ENCODE measurements at places on chromosomes 5 and 9. TPM values are rescaled to one million over a fixed set of nuclear protein-coding genes. Genes with fewer than 3 reads are reported as not detected.

The CDO1 gene
- total RNA-seq: 21.1 TPM

GRCh38 chr5:1673042-1673677 lies 126.5 kb downstream of the MRPL36 start:
- DNase-seq: no peak

GRCh38 chr9:135714242-135715055 lies 12.5 kb downstream of the KCNT1 start:
- DNase-seq: no peak

DNA sequence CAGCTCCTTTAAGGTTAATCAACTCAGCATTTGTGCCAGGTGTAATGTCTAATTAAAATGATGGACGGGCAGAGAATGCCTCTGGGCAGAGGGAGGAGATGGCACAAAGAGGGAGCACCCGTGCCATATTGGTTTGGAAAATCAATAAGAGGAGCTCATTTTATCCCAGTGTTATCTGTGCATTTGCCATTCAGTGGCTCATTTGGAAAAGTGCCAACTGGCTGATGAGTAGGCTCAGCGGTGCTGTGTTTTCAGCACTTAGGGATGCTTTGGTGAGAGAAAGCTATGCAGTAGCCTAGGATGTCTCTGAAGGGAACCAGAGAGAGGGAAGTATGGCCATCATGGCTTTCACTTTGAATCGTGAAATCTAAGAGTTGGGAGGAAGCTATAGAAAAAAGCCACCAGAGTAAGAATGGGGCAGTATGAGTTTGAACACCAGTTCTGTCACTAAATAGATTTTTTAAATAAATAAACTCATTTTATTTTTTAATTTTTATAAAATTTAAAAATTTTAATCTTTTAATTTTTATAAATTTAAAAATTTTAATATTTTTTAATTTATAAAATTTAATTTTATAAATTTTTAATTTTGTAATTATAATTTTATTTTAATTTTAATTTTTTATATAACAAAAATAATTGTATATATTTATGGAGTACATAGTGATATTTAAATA lies 472.8 kb downstream of the BRINP1 start:
- no peak for DNase-seq

DNA sequence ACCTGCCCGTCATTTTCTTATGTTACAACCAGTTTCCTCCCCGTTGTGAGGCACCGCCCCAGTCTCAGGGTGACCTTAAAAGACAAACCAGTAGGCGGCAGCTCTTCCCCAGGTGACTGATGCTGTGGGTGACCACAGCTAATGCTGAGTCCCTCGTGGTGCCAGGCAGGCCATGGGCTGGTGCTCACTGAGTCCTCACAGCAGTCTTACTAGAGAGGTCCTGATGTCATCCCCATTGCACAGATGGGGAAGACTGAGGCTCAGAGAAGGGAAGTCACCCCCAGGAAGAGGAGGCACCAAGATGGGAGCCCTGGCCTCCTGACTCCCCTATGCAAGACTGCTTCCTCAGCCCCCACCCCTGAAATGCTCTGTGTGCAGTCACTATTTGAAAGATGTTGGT lies 978 bp downstream of the CFAP157 start:
- no peak for DNase-seq

- no peak for DNase-seq
These were observed 33.4 kb upstream of the TNFAIP8 start for GRCh38 chr5:119322312-119322947.

DNA sequence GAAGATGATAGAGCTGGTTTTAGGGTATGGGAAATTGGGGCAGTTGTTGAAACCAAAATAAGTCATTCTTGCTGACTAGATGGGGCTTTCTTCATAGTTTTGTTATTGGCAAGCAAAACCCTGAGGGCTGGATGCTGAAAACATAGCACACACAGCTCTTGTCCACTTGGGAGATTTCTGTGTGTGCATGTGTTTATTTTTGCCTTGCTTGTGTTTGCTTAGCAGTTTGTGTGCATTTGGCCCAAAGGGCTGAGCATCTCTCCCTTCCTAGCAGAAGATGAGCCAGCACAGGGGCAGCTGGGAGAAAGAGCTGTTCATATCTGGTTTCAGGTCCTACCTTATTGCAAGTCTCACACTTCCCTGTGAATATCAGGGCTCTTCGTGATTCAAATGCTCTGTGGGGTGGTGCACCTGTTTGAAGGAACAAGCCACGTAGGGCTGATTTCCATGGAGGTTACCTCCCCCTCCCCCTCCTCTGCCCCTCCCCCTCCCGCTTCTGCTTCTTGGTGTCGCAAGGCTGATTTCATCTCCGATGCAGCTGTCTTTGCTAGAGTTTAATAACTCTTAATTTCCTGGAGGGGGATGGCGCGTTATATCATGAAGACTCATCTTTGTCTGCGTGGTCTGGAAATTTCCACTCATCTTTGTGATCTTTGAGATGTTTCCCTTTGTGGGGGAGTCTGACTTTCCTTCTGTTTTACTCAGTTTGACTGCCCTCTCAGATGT lies 296.5 kb downstream of the ARHGAP26 start:
- DNase-seq: no peak

DNA sequence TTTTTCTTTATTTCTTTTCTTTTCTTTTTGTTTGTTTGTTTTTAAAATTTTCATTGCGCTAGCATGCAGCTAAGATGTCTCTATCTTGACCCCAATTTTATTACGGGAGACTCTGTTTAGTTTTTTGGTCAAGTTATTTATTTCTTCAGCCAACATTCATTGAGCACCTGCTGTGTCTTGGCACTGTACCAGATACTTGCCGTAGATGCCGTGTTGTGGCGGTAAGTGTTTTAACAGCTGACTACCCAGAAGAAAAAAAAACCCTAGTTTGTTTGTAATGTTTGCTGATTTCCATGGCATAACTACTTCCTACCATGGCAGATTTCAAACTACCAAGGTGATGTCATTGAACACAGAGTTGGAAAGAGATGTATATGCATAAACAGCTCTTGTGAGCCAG lies 65.0 kb downstream of the UGCG start:
- DNase-seq: no peak

DNA sequence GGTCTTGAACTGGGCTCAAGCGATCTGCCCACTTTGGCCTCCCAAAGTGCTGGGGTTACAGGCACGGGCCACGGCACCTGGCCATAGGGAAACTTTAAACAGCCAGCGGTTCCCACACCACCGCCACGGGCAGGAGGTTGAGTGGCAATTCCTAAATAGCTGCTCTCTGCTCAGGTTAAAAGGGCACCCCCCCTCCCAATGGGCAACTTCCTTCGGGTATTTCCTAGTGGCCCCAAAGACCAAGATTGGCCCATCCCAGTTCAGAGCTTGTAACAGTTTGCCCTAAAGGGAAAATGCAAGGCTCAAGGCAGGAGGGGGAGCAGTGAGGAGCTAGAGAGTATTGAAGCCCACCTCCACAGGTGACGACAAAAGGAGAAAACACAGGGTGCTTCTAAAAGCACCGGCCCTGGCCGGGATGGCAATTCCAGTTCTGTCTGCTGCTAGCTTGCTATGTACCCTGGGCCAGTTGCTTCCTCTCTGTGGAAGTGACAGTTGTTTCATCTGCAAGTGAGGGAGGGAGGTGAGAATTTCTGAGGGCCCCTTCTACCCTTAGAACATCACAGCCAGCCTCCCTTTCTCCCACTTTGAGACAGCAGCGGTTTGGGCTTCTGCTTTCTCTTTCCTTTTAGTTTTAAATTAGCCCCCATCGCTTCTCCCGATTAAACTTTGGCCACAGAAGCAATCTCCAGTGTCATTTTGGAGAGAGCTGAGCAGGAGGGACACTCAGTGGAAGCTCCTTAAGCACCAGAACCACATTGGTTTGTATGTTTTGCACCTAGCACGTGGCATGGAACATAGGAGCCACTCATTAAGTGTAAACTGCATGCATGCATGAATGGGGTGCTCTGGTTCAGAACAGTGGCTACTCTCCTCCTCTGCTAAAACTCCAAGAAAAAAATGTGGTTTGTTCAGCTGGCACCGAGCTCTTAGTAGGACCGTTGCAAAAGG lies 17.3 kb upstream of the TNIP1 start:
- no peak for DNase-seq

GRCh38 chr9:68778635-68779034 lies 73.6 kb downstream of the PIP5K1B start:
- DNase-seq: no peak

DNA sequence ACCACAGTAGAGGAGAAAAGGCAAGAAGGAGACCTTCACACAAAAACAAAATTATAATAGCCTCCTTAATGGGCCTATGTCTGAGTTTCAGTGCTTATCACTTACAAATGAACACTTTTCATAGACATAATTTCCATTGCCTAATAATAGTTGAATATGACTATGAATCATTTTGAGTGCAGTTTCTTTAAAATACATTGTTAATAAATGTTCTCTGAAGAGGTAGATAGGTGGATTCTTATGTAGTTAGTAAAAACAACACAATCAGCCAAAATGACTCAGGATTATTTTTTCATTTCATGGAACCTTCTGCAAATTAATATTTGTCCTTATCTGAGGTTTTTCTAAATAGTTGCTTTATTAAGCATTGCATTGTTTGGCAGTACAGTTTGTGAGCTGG lies 45.6 kb downstream of the DAPK1 start:
- no peak for DNase-seq

- DNase-seq: no peak
These were observed 23.4 kb upstream of the MAMDC2 start for GRCh38 chr9:70020217-70020616.

DNA sequence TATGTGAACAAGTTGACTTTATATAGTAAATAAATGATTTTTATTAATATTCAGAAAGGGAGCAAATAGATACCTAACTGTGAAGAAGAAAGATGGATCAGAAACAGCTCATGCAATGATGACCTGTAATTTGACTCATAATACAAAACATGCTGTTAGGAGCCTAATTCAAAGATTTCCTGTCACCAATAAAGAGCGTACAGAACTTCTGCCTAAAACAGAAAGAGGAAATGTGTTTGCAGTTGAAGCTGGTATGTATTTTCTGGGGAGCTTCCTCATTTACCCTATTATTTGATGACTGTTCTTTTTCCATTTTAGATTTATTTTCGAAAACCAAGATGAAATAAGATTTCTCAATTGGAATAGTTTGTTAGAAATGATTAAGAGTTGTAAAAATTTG lies 11.4 kb downstream of the YTHDC2 start:
- DNase-seq: no peak

DNA sequence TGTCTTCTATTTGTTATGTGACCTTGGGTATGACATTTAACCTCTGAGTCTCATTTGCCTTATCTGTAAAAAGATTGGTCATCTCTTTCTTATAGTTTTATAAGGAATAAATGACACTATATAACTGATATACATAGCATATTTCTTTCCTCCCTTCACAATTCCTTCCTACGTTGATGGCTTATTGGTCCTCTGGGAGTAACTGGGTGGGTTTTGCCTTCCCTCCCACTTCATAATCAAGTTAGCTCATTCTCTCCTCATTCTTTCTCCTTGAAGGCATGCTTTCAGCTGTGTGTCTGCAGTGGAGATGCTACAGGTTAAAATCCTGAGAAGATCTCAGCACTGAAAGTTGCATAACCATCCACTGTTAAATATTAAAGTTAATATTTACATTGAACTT lies 382.4 kb downstream of the TMEM38B start:
- DNase-seq: no peak

DNA sequence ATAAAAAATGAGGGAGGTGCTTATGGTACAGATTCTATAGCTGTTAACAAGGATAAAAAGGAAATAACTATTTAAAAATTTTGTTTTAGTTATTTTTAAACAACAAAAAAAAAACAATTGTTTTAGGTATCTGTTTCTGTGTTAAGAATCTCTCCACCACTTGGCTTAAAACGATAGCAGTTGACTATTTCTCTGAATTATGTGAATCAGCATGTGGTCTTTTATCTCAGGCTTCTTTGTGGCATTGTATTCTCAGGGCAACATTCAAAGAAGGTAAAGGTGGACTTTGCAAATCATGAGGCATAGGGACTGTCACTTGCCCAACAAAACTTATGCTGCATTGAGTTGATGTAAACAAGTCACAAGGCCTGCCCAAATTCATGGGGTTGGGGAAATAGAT lies 55.2 kb downstream of the ERBIN start:
- DNase-seq: no peak

- no peak for DNase-seq
These were observed 35.3 kb upstream of the CLPTM1L start for GRCh38 chr5:1380011-1380817.

DNA sequence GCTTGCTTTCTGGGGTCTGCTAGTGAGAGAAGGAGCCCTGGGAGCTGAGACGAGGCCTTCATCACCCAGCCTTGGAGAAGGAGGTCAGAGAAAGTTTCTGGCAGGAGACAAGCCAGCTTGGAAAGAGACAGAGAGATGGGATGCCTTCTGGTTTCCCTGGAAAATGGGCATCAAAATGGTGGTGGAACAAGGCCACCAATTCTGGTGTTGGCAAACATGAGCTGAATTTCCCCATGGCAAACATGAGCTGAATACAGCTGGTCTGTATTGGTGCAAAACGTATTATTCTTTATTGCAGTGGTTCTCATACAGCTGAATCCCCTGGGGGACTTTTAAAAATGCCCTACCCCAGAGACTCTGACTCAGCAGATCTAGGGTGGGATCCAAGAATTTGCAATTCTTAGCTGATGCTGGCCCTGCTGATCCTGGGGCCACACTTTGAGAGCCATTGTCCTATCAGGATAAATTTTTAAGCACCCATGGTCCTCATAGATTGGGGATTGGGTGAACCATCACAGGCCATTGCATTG lies 39.1 kb upstream of the S1PR3 start:
- no peak for DNase-seq
